ENCODE measurements at places on chromosomes 1 and 21.

GRCh38 chr1:162497104-162497722 lies 405 bp upstream of the UHMK1 start:
- DNase-seq: no peak

DNA sequence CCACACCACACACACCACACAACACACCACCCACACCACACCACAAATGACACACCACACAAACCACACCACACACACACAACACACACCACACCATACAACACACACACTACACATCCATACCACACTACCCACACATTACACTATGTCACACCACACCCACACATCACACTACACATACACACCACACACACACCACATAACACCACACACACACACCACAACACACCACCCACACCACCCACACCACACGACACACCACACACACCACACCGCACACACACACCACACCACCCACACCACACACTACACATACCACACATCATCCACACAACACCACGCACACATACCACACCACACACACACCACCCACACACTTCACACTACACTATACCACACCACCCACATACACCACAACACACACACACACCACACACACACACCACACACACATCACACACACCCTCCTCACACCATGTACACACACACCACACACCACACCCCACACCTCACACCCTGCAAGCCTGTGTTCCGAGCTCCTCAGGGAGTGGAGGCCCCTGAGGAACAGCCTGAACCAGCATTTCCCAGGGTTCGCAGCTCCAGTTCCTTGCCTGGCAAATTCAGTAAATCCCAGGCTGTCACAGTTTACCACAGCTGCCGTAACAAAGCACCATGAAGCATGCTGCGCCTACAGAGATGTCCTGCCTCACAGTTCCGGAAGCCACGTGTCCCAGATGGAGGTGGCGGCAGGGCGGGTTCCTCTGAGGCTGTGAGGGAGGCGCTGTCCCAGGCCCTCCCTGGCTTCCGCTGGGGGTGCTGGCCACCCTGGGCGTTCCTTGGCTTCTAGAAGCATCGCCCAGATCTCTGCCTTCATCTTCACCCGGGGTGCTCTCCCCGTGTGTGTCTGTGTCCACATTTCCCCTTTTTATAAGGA lies 69.8 kb upstream of the ATP5PO start:
- DNase-seq: no peak

DNA sequence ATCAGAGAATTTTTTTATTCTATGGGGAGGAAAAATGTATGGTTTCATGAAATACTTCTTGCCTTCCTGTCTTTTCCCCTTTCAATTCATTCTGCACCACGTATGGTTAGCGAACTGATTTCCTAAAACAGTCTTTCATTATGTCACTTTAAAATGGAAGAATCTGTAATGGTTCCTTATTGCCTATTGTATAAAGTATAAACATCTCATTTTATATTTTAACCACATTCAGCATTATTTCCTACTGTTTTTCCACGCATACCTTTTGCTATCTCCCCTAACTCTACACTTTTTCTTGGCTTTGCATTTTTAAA lies 232.3 kb upstream of the B3GALT2 start:
- no peak for DNase-seq

GRCh38 chr1:204742676-204743251 lies 57.2 kb upstream of the LRRN2 start:
- DNase-seq: no peak
